ENCODE measurements at places on chromosomes 5 and 9. TPM values are rescaled to one million over a fixed set of nuclear protein-coding genes. Genes with fewer than 3 reads are reported as not detected.

Gene NUTM2F
- not detected for total RNA-seq

Gene TAF1L
- not detected for total RNA-seq

Gene CCL28
- 53.4 TPM for total RNA-seq

Gene CD14
- 119 TPM for total RNA-seq

Gene EXOSC3
- 49.9 TPM for total RNA-seq

Gene PCDHB16
- total RNA-seq, result 11.8 TPM

Gene C9
- total RNA-seq, result not detected

Gene HMCN2
- 0.98 TPM for total RNA-seq

DNA sequence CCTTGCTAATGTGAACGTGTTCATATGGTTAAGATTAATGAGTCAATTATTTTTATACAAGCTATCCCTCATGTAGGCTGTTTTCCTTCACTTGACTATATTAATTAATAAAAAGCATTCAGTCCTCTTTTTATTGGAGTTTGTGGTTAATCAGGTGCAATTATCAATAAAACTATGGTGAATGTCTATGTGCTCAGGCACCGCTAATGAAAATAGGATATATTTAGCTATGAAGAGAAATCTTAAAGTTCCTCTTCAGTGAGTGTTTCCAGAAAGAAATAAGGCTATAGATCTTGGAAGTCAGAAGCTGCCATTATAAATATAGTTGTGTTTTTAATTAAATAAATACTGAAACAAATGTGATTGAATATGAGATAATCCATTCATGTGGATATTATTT lies 422.1 kb downstream of the DMAC1 start:
- H3K27ac ChIP-seq, result no peak overlapping the region
- no peak overlapping the region for H3K4me3 ChIP-seq
- H3K4me1 ChIP-seq, result no peaks in the 10 kb centered on the region
- H3K36me3 ChIP-seq, result no peaks in the 10 kb centered on the region
- H3K27me3 ChIP-seq, result no peaks in the 10 kb centered on the region

DNA sequence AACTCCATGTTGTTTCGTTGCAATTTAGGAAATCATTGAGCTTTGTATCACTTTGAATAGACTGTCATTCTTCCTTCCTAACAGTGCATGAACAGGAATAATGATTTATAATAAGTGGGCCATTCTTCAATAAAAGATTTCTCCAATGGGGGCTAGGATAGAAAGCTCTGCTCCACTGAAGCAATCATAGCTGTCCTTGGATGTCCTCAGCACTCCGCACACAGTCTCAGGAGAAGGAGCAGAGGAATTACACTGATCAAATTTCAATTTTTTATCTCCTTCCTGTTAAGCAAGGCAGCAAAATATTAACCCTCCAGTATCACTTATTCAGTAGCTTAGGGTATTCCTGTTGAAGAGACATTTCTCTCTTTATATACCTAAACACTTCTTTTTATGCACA lies 532.7 kb upstream of the ST8SIA4 start:
- no peak overlapping the region for H3K4me3 ChIP-seq
- no peak for DNase-seq
- no peaks in the 10 kb centered on the region for H3K27me3 ChIP-seq
- no peaks in the 10 kb centered on the region for H3K4me1 ChIP-seq

- no peaks in the 10 kb centered on the region for H3K4me1 ChIP-seq
- no peaks in the 10 kb centered on the region for H3K27me3 ChIP-seq
- H3K36me3 ChIP-seq, result no peaks in the 10 kb centered on the region
- no peak overlapping the region for H3K27ac ChIP-seq
These were observed 71.3 kb downstream of the RASEF start for GRCh38 chr9:82991671-82992070.

DNA sequence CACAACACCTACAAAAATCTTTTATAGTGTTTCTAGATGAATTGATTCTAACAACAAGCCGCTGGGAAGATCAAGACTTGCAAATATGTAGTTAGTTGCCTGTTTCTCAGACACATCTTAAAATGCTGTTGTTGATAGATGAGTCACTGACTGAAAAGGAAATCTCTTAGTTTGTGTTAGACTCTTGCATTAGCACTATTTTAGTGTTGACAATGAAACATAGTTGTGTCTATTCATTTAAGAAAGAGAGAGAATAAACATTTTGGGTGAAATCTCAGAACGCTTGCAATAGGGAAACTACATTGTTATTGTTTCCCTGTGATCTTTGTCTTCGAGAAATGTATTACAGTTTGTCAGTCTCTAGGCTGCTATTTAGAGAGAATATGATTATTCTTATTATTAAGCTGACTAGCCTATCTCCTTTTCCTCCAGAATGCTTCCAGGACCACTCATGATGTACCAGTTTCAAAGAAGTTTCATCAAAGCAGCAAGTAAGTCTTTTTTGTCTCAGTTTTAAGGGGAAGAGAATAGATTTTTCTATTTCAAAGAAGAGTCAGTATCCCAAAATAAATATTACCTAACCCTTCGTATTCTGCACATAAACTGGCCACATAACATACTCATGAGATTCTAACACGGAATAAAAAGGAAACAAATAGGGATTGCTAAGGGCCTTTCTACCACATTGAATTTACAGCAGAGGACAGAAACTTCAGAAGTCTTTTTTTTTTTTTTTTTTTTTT lies 285.6 kb downstream of the ARHGAP26 start:
- H3K36me3 ChIP-seq, result no peaks in the 10 kb centered on the region
- no peak for DNase-seq
- no peak overlapping the region for H3K27ac ChIP-seq
- H3K27me3 ChIP-seq, result no peaks in the 10 kb centered on the region
- H3K4me3 ChIP-seq, result no peak overlapping the region

GRCh38 chr5:171913987-171914273 lies 92.5 kb downstream of the FBXW11 start:
- H3K27me3 ChIP-seq, result no peaks in the 10 kb centered on the region
- no peak overlapping the region for H3K4me3 ChIP-seq
- H3K27ac ChIP-seq, result no peak overlapping the region
- DNase-seq, result no peak
- no peaks in the 10 kb centered on the region for H3K36me3 ChIP-seq
- H3K4me1 ChIP-seq, result no peaks in the 10 kb centered on the region

DNA sequence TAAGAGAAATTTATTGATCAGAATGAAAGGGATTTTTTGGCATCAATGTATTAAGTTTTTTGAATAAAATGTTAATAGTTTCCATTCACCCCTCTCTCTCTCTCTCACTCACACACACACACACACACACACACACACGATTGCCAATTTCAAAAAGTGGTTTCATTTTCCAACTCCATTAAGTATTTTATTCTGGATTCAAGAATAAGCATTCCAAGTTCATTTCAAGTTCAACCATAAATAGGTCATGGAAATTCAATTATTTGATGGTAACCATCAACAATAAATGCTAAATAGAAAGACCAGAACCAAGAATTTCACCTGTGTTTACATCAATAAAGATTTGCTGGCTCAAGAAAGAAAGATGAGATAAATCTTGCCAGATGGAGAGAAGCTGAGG lies 171.6 kb downstream of the ADAMTS12 start:
- no peaks in the 10 kb centered on the region for H3K4me1 ChIP-seq
- H3K27ac ChIP-seq, result no peak overlapping the region
- no peaks in the 10 kb centered on the region for H3K36me3 ChIP-seq
- H3K27me3 ChIP-seq, result no peaks in the 10 kb centered on the region
- no peak overlapping the region for H3K4me3 ChIP-seq
- no peak for DNase-seq

GRCh38 chr5:109786206-109786855 lies 96.6 kb downstream of the MAN2A1 start:
- no peak overlapping the region for H3K27ac ChIP-seq
- no peaks in the 10 kb centered on the region for H3K36me3 ChIP-seq
- DNase-seq, result no peak
- H3K4me1 ChIP-seq, result no peaks in the 10 kb centered on the region

DNA sequence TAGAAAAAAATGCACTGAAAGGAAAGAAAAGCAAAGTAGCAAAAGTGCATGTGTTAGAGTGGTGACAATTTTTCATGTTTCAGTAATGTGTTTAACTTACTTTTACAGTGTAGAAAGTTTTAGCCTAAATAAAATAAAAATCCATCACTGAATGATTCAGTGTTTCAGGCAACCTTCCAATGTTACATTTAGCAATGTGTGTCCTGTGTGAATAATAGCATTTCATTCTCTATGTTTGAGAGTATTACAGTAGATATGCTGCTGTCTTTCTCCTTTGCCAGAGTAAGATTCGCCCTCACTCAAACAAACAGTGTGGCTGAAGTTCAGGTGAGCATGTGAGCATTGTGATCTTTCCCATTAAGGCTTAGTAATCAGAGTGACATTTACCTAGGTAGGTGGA lies 171.1 kb downstream of the TARS1 start:
- no peak for DNase-seq
- H3K36me3 ChIP-seq, result no peaks in the 10 kb centered on the region
- no peaks in the 10 kb centered on the region for H3K4me1 ChIP-seq
- H3K27ac ChIP-seq, result no peak overlapping the region
- no peak overlapping the region for H3K4me3 ChIP-seq

DNA sequence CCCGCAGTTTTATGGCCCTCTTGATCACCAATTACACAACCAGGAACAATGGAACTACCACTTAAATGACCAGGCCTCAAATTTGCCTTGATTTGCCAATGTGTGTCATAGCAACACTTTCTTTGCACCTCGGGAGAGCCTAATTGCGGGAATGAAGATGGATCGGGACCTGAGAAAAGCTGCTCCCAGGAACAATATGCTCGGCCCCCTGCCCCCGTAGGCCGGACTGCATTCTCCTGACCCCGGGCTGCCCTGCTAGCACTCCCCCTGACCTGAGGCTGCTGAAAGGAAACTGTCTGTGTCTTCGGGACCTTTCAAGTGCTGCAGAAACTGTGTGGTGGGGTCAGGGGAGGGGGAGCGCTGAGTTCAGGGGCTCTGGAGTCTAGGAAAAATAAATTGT lies 294.3 kb upstream of the IRX1 start:
- no peaks in the 10 kb centered on the region for H3K4me1 ChIP-seq
- DNase-seq, result no peak
- no peaks in the 10 kb centered on the region for H3K27me3 ChIP-seq
- H3K27ac ChIP-seq, result no peak overlapping the region
- no peak overlapping the region for H3K4me3 ChIP-seq

- H3K4me1 ChIP-seq, result no peaks in the 10 kb centered on the region
- no peaks in the 10 kb centered on the region for H3K36me3 ChIP-seq
- peak overlapping the region; percentile 58 for H3K27ac ChIP-seq
- H3K27me3 ChIP-seq, result no peaks in the 10 kb centered on the region
These were observed 36.6 kb upstream of the SPTLC1 start for GRCh38 chr9:92151691-92152393.

DNA sequence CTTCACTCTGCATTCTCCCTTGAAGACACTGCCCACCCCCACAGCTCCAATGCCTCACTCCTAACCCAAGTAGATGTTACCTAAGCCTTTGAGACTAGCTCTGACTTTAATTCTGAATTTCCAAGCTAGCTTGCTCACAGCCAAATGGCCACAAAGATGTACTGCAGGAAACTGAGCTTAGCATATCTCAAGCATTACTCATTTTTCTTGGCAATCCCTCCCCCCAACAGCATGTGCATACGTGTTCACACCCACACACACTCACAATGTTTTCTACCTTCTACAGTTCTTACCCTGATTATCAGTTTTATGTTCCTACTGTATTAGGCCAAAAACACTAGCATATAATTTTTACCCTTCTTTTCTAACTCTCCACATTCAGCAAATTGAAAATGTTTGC lies 13.7 kb upstream of the GRIA1 start:
- H3K4me3 ChIP-seq, result no peak overlapping the region
- no peaks in the 10 kb centered on the region for H3K27me3 ChIP-seq
- no peaks in the 10 kb centered on the region for H3K36me3 ChIP-seq
- no peak for DNase-seq
- H3K27ac ChIP-seq, result no peak overlapping the region

GRCh38 chr5:177023303-177023664 lies 788 bp downstream of the ZNF346 start:
- H3K27ac ChIP-seq, result peak overlapping the region; percentile 87
- no peaks in the 10 kb centered on the region for H3K36me3 ChIP-seq
- H3K4me1 ChIP-seq, result no peaks in the 10 kb centered on the region

DNA sequence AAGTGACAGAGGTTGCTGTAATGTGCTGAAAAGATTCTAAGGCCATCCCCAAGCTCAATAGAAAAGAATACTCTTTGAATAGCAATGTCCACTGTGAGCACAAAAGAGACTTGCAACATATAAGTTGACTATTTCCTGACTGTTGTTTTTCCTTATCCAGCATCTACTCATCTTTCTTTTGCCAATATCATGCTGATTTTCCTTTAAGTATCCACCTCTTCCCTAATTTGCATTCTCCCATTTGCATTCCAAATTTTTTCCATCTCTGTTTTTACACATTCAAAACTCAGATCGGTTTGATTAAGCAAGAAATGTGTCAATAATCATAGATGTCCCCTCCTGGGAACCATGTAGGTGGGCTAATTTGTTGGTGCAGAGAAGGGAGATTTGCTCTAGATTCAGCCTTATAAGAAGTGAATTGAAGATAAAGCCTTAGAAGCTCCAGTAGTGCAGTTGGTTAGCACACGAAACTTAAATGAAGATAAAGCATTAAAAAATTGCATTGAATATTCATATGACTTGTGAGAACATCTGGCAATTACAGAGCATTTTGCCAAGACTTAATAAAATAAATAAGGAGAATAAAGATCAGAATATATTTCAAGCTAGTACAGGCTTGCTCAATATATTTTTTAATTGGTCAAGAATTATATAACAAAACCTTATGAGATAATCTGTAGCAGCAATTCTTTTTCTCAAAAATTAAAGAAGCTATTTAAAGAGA lies 267.6 kb downstream of the TMEM167A start:
- no peaks in the 10 kb centered on the region for H3K36me3 ChIP-seq
- H3K4me1 ChIP-seq, result no peaks in the 10 kb centered on the region
- no peak for DNase-seq
- H3K27me3 ChIP-seq, result no peaks in the 10 kb centered on the region

- no peaks in the 10 kb centered on the region for H3K27me3 ChIP-seq
- H3K27ac ChIP-seq, result no peak overlapping the region
- no peaks in the 10 kb centered on the region for H3K4me1 ChIP-seq
- no peak for DNase-seq
- H3K4me3 ChIP-seq, result no peak overlapping the region
These were observed 89.6 kb downstream of the KIF4B start for GRCh38 chr5:155103146-155103545.

- no peaks in the 10 kb centered on the region for H3K4me1 ChIP-seq
- H3K36me3 ChIP-seq, result no peaks in the 10 kb centered on the region
- no peaks in the 10 kb centered on the region for H3K27me3 ChIP-seq
- DNase-seq, result no peak
These were observed 141.2 kb downstream of the ASTN2 start for GRCh38 chr9:117273612-117274011.

DNA sequence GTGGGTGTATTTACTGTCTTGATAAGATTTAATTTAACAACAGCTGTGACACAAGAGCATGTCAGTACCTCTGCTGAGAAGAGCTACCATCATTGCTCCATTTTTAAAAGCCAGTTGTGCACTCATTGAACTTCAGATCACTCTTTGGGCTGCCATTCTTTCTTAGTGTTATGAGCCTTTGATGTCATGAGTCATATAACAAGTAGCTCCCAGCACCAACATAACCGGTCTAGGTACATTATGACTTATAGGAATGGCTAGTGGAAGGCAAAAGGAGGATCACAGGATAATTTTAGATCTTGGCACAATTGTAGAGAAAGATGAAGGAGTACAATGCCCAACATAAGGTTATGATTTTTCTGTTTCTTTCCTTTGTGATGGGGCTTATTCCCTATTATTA lies 170.8 kb upstream of the FBN2 start:
- no peak for DNase-seq
- H3K27ac ChIP-seq, result no peak overlapping the region
- H3K27me3 ChIP-seq, result no peaks in the 10 kb centered on the region

GRCh38 chr9:89309608-89310474 lies 1.2 kb upstream of the CKS2 start:
- no peaks in the 10 kb centered on the region for H3K36me3 ChIP-seq
- peak overlapping the region; percentile 87 for H3K4me3 ChIP-seq
- no peak for DNase-seq
- no peaks in the 10 kb centered on the region for H3K4me1 ChIP-seq
- peak overlapping the region; percentile 100 for H3K27ac ChIP-seq

Measured in breast epithelium (tissue), 4 donors.